ENCODE measurements at places on chromosomes 7 and 10. TPM values are rescaled to one million over a fixed set of nuclear protein-coding genes. Genes with fewer than 3 reads are reported as not detected.

TBX20 gene
- 0.11 TPM for total RNA-seq

MYL10 gene
- not detected for total RNA-seq

DNA sequence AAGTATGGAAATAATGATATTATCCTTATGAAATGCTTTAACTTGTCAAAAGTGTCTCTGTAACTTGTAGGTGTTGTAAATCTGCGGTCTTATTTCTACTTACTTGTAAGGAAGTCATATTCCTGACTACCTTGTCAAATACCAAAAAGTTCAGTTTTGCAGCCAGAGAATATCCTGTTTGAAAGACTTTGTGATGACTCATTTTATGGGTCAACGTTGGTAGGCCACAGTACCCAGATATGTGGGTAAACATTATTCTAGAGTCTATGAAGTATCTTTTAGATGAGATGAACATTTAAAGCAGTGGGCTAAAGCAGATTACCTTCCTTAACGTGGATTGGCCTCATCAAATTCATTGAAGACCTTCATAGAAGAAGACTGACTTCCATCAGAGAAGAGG, 195.3 kb downstream of the PPP1R9A start:
- no peak for DNase-seq

SYT15 gene
- 1.5 TPM for total RNA-seq

DNA sequence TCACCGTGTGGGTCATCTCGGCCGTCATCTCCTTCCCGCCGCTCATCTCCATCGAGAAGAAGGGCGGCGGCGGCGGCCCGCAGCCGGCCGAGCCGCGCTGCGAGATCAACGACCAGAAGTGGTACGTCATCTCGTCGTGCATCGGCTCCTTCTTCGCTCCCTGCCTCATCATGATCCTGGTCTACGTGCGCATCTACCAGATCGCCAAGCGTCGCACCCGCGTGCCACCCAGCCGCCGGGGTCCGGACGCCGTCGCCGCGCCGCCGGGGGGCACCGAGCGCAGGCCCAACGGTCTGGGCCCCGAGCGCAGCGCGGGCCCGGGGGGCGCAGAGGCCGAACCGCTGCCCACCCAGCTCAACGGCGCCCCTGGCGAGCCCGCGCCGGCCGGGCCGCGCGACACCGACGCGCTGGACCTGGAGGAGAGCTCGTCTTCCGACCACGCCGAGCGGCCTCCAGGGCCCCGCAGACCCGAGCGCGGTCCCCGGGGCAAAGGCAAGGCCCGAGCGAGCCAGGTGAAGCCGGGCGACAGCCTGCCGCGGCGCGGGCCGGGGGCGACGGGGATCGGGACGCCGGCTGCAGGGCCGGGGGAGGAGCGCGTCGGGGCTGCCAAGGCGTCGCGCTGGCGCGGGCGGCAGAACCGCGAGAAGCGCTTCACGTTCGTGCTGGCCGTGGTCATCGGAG, 1.8 kb downstream of the ADRA2A start:
- DNase-seq, result no peak

DNA sequence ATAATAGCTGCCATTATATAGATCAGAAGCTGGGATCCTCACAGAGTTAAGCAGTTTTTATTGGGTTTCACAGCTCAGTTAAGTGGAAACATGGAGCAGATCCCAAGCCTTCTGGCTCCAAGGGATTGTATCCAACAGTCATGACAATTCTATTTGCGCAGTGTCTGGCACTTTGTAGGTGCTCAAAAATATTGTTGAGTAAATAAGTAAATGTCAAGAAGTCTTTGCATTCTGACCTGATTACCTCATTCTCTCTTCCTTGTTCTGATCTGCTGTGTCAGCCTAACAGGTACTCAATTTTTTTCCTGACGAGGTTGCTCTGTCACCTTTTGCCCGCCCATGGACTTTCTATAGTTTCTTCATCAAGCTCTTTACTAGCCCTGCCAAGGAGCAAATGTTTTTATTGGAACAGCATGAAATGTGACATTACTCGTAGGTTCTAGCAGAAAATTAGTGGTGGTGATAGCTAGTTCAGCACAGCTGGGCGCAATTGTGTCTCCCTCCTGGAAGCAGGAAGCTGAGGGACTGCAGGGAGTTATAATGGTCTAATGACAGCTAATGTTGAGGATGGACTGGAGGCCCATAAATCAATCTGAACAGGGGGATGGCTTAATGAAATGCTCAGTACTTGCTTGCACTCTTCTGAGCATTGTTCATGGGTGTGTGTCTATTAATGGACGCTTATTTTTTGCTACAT, 680.2 kb downstream of the CCSER2 start:
- DNase-seq, result no peak

RAPGEF5 gene
- 0.82 TPM for total RNA-seq

DNA sequence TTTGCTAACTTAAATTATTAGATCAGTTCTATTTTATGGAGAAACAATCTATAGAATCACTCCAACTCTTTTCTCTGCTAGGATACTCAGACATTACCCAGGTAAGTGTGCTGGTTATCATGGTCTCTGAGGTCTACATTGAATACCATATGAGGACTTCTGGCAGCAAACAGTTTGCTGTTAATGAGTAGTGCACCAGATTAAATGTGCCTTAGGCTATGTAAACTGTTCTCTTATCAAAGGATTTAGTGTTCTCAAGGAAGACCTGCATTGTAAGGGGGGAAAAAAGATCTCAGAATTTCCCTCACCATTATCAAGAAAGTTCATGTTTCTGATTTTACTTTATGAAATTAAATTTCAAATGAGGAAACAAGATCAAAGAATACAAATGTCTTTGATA, 107.5 kb downstream of the ITGB8 start:
- no peak for DNase-seq

- DNase-seq, result no peak
Observed at GRCh38 chr7:32470871-32471270, 19.3 kb downstream of the LSM5 start.

GRCh38 chr10:12200850-12201249, 4.9 kb downstream of the CDC123 start:
- no peak for DNase-seq

LIPJ gene
- not detected for total RNA-seq

- no peak for DNase-seq
Observed at GRCh38 chr7:140552240-140552679, 73.0 kb upstream of the MKRN1 start.

Data from activated T-helper 2 cell treated with anti-CD3 and anti-CD28 coated beads, Interferon-gamma antibody, Interleukin-2, Interleukin-4, amounts not matched to agents 10 μg/mL and 5 μg/mL and 100 μg/mL, durations not matched to agents 14 hours and 24 hours and 36 hours (primary cell).